ENCODE measurements at places on chromosomes 13 and 19.

DNA sequence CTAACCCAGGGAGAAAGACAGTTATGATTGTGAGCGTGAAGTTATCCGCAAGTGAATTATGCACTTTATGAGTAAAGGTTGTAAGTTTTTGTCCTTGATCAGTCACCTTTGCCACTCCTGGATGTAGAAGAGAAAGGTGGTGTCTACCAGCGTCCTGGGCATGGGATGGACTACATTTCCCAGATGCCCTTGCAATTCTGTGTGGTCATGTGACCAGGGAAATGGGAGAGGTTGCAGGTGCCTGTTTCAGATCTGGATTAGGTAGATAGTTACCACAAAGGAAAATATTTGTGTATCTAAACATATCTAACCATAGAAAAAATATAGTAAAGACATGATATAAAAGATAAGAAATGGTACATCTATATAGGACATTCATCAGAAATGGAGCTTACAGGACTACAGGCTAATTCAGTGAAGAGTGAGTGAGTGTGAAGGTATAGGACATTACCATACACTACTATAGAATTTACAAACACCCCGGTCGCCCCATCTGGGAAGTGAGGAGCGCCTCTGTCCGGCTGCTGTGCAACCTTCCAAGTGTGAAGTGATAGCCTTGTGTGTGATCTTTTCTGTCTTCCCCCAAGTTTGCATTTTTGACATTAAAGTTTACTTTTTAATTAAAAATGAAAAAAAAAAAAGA is 51.6 kb upstream of the CACNA1A start:
- DNase-seq = no peak

- no peak for DNase-seq
These were observed 82.4 kb upstream of the STARD13 start for GRCh38 chr13:33367926-33368325.

- no peak for DNase-seq
These were observed 12.7 kb downstream of the F10 start for GRCh38 chr13:113135281-113135760.

GRCh38 chr13:99265821-99266426 is 7.7 kb upstream of the GPR18 start:
- DNase-seq = no peak

GRCh38 chr13:94710065-94710781 is 2.1 kb downstream of the SOX21 start:
- no peak for DNase-seq

DNA sequence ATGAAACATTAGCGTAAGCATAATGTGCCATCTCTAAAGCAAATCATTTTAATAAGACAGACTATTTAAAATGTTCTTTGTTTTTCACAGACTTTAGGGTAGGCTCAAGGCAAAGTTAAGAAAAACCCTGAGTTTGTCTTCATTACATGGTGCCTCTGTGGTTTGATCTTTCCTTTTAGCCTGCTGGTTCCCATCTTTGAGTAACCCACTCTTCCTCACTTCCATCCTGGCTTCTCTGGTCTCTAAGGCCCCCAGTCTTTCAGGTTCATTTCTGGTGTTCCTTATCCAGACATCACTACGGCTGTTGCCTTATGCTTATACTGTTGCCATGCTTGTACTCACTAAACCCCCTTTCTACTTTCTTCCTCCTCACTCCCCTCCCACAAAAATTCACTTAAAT is 38.4 kb downstream of the DACH1 start:
- no peak for DNase-seq

DNA sequence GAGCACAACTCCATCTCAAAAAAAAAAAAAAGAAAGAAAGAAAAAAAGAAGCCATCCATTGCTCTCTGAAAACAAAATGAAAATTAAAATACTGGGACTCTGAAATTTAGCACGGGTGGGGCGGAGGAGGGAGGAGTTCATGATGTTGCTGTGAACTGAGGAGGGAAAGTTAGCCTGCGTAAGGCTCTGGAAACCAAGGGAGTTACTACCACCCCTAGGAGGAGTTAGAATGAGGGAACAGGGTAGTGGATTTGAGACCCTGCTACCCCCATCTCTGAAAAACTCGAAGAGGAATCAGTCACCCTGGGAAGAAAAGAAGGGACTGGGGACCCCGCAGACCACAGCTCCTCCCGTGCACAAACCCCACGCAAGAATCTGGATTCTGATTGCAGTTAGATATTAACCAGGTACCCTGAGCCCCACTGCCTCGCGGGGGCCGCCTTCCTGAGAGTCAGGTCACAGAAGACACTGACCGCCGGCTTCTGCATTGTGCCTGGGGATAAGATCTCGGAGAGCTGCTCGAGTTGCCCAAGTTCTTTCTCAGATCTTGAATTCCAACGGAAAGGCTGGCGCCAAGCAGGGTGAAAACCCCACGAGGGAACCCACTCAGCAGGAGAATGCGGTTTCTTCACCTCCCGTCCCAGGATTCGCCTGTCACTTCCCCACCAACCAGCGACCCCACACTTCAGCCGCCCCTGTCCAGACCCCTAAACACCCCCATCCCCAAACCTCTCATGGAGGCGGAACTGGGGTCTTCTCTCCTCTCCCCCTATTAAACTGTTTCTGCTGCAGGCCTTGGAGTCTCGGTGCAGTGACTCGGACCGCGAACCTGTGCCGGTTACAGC is 870 bp downstream of the ZNF442 start:
- no peak for DNase-seq

- no peak for DNase-seq
These were observed 3.0 kb upstream of the NANOS2 start for GRCh38 chr19:45917421-45918091.

- DNase-seq = no peak
These were observed 748 bp downstream of the RPS15 start for GRCh38 chr19:1438933-1439354.

All from stimulated activated CD4-positive, alpha-beta T cell treated with anti-CD3 and anti-CD28 coated beads, Interleukin-2, amount 100 ng/mL, for 4 hours (primary cell).